ENCODE measurements at places on chromosomes 4 and X. TPM values are rescaled to one million over a fixed set of nuclear protein-coding genes. Genes with fewer than 3 reads are reported as not detected.

PI4K2B gene
- polyA plus RNA-seq = 8.4 TPM

TEX13A gene
- polyA plus RNA-seq = not detected

GRCh38 chrX:154321594-154321993 is 26.0 kb downstream of the TKTL1 start:
- DNase-seq = no peak

DNA sequence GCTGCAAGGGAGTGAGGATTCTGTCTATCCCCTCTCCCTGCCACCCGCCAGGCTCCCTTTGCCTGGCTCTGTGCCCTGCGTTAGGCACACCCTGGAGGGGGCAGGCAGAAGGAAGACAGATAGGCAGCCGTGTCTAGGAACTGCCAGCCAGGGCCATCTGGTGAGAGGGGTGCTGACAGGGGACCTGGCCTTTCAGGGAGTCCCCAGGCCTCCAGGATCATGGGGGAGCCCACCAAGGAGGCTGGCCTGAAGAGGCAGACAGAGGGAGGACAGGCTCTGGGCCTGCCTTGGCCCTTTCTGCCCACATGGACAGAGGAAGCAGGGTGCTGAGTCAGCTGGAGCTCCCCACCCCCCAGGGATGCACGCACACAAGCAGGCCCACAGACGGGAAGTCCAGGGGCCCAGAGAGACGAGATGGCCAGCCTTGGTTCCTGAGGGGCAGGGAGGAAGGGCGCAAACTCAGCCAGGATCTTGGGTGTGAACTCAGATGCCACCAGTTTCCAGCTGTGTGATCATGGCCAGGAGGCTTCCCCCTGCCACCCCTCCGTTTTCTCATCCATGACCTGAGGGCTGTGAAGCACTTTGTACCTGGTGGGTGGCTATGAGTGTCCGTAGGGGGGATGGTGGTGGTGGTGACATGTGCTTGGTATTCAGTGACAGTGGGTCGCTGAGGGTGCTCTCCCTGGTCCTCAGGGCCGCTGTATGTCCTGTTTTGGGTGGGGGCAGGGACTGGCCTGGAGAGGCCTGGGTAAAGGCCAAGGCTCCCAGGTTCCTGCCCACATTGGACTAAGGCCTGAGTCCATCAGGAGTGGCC is 1.8 kb downstream of the SH3BP2 start:
- no peak for DNase-seq
